ENCODE measurements at places on chromosomes 4 and X.

GRCh38 chr4:106583567-106583966 lies 215.0 kb upstream of the GIMD1 start:
- DNase-seq, result peak; percentile 85

GRCh38 chr4:161920304-161921052 lies 243.3 kb downstream of the FSTL5 start:
- DNase-seq, result no peak

DNA sequence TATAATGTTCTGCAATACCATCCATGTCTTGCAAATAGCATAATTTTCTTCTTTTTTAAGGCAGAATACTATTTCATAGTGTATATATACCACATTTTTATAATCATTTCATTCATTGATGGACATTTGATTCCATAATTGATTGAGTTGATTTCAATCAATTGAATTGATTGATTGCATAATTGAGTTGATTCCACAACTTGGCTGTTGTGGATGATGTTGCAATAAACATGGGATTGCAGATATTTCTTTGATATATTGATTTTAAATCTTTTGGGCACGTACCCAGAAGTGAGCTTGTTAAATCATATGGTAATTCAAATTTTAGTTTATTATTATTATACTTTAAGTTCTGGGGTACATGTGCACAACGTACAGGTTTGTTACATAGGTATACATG lies 232.8 kb downstream of the GALNTL6 start:
- no peak for DNase-seq

DNA sequence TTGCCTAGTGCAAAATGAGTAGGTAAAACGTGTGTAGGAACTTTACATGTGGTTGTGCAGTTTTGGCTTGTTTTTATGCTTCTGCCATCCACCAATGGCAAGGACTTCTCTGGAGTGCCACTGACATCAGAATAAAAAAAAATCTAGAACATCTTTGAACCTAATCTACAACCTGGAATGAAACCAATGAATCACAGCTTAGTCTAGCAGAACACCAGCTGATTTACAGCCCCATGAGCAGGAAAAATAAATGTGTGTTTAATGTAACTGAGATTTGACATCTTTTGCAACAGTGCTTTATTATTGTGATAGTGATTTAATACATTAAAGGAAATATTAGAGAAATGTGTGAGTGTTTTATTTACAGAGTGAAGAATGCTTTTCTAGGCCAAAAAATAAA lies 995.1 kb downstream of the PCDH7 start:
- no peak for DNase-seq

GRCh38 chr4:169215656-169216055 lies 55.1 kb downstream of the SH3RF1 start:
- no peak for DNase-seq

DNA sequence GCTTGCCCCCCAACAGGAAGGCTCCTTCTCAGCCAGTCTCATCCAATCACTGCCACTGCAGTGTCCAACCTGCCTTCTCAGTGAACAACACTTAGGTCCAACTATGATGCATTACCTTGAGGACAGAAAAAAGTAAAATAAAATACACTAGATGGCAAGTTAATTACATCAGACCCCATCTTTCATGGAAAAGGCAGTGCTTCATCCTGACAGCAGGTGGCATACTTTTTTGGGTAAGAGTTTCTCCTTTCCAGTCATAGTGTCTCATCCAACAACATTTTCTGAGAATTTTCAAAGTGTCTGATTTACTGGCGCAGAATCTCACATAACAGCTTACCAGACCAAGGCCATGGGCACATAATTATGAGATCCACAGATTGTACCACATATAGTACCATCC lies 1742.8 kb downstream of the PCDH7 start:
- peak; percentile 3 for DNase-seq

DNA sequence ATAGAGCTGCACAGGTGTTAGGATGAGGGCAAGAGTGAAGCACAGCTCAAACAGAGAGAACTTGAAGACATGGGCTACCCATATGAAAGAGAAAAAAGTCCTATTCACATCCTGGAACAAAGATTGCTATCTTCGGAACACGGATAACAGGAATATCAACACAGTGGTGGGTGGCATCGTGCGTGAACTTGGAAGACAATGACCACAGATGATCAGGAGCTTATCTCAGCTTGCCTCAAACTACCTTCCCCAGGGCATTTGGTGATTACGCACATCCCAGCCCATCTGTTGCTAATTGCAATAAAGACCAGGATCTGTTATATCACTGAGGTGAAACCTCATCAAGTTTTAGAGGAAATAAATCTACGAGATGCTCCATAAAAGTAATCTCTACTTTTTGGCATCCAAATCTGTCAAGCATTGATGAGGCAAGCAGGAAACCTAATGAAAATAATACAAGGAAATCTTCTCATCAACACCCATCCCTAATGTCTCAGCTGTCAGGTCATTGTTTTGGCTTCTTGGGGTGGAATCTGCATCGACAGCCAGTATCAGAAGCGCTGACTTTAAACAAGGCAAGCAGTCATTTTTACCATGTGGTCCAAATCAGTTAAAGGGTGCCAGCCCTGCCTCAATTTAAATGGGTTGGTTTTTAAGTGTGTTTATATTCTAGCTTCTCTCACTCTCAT lies 188.2 kb downstream of the SPCS3 start:
- DNase-seq, result no peak

DNA sequence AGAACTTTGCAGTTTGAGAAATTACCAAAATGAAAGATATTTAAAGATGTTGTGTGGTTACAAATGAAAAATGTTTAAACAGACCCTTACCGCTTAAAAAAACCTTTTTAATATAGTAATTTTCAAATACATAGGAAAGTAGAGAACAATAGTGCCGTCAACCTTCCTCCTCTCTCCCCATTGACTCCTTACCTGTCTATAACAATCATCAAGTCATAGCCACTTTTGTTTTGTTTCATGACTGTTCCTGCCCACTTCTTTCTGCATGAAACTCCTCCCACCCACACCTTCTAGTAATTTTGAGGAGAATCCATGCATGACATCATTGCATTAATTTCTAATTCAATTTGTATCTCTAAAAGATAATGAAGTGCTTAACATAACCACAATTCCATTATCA lies 76.5 kb upstream of the ATP8A1 start:
- DNase-seq, result no peak

GRCh38 chrX:92351511-92351910 lies 572.3 kb downstream of the PCDH11X start:
- no peak for DNase-seq

GRCh38 chr4:3787489-3788365 lies 21.5 kb downstream of the ADRA2C start:
- no peak for DNase-seq

GRCh38 chr4:11599064-11599463 lies 170.4 kb upstream of the HS3ST1 start:
- no peak for DNase-seq

GRCh38 chrX:115583496-115584004 lies 22.6 kb downstream of the PLS3 start:
- peak; percentile 19 for DNase-seq

- DNase-seq, result peak; percentile 42
Measured at GRCh38 chrX:134753718-134754008, 95.4 kb upstream of the PLAC1 start.

DNA sequence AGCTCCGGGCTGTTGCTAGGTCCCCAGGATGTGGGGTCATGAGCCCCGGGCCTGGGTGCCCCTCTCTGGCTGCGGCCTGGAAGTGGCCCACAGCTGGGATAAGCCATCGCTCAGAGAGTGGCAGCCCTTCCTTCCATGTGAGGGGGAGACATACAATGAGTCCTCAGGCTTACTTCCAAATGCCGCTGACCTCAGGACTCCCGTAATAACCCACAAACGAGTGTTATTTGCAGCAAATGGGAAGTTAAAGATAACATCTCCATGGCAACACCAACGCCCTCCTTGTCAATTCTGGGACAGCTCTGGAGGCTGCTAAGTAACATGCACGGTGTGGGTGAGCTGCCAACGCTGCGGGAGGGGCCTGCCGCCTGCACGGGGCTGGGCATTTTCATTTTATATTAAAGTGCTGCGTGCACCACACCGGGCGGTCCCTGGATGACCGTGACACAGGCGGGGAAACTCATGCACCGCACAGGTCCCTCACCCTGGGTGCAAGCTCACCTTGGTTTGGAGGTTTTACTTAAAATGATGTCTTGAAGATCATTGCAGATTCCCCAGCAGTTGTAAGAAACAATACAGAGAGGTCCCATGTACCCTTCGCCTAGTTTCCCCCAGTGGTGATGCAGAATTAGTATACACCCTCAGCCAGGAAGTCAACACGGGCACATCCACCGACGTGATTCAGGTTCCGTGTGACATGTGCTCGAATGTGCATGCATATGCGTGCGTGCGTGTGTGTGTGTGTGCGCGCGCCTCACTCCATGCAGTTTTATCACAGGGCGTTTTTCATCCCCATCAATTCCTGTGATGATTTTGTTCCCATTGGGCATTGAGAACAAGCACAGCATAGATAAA lies 79.4 kb downstream of the ABLIM2 start:
- no peak for DNase-seq

GRCh38 chrX:101357166-101357795 lies 8.7 kb upstream of the TIMM8A start:
- DNase-seq, result no peak

DNA sequence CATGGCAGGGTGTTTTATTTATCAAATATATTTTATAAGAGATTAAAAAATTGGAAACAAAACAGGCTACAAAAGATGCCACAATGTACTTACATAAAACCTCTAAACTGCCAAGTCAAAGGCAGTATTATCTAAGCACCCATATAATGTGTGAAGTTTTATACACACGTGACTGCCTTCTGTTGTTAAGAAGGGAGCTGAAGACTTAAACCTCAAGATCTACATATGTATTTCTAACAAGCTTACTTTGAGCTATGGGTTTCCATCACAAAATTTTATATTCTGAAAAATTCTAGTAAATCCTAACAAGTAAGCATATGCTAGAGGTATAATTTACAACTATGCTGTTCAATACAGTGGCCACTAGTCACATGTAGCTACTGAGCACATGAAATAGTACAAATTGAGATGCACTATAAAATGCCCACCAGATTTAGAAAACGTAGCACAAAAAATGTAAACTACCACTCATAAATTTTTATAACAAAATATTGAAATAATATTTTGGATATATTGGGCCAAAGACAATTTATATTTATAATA lies 9.8 kb downstream of the ATP8A1 start:
- no peak for DNase-seq

DNA sequence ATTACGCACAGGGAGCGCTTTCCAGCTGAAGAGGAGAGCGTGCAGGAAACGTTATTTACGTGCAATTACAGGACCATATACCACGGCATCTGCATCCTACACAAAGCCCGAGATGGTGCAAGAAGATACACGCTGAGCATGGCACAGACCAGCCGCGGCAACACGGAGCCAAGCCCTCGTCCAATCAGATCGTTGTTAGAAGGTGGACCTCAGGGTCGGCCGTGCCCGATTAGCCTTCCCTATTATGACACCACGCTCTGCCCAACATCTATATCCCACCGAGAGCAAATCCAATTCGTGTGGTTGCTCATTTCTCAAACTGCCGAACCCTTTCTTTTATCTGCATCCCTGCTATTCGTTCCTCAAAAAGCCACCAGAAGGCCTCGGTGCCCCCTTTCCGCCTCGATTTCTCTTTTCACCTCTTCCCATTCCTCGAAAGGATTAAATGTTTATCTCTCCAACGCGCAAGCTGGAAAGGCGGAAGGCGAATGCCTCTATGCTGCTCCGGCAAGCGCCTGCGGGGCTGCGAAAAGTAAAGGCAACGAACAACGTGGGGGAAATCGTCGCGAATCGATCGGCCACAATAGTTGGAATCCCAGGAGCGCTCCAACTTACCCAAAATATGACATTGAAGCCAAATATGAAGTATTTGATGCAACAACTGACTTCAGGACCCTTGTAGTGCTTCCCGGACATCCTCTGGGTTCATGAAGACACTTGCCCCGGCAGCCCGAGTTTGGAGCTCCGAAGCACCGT lies 702 bp downstream of the TSPAN5 start:
- DNase-seq, result peak; percentile 83

GRCh38 chr4:138941037-138941436 lies 74.5 kb upstream of the NOCT start:
- DNase-seq, result no peak

DNA sequence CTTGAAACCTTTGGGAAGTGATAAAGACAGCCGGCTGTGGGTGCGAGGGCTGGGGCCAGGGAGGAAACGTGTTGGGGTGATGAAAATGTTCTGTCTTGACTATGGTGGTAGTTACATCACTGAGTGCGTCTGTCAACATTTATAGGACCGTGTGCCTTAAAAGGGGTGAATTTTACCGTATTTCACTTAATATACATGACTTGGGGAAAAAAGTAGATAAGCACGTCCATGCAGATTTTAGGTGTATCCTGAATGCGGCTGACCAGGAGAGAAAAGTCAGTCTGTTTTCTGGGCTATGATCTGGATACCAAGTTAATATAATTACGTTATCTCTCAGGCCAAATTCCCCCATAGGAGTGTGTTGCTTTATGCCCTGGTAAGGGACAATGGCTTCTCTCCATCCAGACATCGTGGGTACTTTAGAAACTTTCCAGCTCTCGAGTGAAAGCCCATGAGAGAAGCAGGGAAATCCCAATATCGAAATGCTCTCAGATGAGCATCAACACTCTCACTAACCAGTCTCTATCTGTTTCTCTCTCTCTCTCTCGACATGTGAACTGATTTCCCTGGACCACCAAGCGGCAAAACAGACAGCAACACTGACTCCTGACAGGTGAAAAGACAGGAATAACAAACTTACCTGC lies 71.5 kb downstream of the IRF2 start:
- DNase-seq, result no peak

- DNase-seq, result peak; percentile 86
Measured at GRCh38 chr4:100340512-100341485, 150.5 kb upstream of the DDIT4L start.

DNA sequence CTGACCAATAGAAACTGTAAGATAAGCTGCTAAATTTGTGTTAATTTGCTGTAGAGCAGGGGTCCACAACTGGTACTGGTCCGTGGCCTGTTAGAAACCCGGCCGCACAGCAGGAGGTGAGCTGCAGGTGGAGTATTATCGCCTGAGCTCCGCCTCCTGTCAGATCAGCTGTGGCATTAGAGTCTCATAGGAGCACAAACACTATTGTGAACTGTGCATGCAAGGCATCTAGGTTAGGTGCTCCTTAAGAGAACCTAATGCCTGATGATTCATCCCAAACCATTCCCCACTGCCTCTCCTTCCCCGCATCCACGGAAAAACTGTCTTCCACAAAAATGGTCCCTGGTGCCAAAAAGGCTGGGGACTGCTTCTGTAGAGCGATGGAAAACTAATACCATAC lies 19.7 kb downstream of the FBXW7 start:
- peak; percentile 11 for DNase-seq

- no peak for DNase-seq
Measured at GRCh38 chr4:27018076-27018475, 157.4 kb downstream of the STIM2 start.
